ENCODE measurements at places on chromosomes 11 and 22.

DNA sequence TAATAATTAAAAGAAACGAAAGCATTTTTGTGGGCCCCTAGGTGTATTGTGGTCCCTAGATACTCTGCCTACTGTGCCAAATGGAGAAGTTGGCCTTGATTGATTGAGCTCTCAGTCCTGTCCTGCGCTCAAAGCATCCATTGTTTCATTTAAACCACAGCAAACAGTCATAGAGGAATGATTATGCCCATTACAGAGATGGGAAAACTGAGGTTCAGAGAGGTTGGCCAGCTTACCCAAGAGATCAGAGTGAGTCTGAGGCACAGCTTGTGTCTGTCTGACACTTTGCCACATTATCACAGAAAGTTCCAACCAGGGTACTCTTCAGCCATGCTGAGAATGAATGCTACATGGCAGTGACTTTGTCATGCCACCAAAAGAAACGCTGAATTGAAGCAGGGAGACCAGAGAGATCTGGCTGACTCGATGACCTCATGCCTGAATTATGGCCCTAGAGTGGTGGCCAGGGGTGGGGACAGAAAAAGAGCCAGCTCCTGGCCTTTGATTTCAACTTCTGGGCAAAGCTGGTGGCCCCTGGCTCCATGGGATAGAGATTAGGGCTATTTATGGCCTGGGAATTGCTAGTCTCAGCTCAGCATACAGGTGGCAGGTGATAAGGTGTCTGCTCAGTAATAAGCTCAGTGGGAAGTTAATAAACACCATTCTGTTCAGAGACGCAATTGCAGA is 180.5 kb downstream of the MIAT start:
- no peak for DNase-seq

DNA sequence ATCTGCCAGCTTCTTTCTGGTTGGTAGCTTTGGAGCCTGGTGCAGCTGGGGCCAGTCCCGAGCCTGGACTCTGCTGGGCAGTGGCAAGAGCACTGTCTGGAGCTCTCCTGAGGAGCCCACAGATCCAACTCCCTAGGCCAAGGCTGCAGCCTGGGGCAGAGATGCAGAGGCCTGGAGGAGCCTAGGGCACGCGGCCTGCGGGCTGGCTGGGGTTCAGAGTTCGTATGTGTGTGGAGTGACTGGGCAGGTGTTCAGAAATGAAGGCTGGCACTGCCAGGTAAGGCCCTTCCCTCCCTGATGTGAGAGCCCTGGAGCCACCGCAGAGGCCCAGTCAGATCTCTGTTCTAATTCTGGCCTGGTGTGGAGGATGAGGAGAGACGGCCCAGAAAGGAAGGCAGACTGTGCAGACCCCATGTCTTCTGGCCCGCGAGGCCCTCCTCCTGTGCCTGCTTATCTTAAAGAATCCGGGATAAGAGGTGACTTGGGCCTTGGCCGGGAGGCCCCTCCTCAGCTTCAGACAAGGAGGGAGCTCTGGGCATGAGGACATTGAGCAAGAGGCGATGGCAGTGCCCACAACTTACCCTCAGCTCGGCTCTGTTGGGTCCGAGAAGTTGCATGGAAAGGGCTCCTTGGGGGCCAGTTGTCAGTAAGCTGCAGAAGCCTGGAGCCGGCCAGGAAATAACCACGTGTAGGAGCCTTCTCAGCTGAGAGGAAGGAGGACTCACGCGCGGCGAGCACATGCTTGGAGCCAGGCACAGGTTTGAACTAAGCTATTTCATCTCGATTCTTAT is 62.2 kb upstream of the B3GAT1 start:
- DNase-seq = no peak

DNA sequence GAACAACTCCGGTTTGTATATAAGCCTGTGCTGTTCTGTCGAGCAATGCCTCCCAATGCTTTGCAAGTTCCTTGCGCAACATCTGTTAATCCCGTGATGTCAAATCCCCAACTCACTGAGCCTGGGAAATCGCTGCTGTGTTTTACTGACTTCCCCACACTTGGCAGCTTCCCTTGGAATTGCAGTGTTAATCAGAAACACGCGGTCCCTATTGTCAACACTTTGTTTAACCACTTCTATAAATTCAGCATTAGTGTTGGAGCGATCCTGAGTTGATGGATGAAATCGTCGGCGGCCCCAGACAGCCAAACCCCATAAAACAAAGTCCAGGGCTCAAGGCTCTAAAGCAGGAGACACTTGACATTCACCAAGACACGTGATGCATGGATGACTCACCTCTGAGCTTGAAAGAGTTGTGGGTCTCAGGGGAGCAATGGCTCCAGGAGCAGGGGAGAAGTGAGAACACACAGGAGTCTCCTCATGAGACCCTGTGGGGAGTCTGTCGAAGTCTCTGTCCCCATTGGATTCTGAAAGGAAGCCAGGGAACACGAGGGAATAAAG is 555.3 kb downstream of the MIAT start:
- DNase-seq = no peak

DNA sequence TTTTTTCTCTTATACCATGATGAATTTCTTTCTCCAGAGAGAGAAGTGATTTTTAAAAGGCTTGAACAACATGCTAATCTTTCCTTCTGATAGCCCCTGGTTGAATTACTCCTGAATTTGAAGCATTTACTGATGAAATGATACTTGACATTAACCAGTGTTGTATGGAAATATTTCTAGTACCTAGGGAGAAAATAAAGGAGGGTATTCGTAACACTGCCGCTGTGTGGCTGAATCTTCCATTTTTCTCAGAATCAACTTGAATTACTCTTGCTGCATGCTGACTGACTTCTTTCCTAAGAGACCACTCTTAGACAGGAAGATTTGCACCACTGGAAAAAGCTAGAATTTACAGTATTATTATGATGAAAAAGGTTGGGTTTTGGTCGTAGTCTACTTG is 118.3 kb downstream of the FAT3 start:
- no peak for DNase-seq

GRCh38 chr22:20904008-20904979 is 12.9 kb upstream of the CRKL start:
- no peak for DNase-seq

DNA sequence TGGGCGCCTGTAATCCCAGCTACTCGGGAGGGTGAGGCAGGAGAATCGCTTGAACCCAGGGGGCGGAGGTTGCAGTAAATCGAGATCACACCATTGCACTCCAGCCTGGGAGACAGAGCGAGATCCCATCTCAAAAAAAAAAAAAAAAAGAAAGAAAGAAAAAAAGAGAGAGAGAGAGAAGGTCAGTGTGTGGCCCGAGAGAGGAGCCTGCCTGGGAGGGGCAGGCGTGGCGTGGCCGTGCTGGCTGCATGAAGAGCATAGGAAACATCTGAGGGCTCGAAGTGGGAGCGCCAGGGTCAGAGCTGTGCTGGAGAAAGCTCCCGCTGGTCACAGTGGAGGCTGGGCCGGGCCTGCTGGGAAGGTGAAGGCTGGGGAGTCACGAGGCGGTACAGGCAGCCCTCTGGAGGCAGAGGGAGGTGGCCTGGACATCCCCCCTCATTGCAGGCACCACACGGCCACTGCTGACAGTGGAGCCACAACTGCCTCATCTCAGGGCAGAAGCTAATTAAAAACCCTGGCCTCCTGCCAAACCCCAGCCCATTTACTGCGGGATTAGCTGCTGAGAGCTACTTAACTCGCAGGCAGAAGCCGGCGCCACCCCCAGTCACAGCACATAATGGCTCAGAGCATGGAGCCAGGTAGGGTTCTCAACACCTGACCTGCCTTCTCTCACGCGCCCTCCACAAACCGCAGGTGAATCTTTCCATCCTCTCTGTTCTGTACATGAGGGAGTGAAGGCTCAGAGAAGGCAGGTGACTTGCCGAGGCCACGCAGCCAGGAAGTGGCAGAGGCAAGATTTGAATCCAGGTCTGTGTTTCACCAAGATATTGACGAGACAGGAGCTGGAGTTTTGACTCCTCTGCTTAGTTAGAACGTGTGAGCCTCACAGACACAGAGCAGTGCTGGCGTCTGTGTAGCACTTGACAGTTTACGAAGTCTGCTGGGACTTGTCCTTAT is 32.6 kb downstream of the NFAM1 start:
- no peak for DNase-seq

DNA sequence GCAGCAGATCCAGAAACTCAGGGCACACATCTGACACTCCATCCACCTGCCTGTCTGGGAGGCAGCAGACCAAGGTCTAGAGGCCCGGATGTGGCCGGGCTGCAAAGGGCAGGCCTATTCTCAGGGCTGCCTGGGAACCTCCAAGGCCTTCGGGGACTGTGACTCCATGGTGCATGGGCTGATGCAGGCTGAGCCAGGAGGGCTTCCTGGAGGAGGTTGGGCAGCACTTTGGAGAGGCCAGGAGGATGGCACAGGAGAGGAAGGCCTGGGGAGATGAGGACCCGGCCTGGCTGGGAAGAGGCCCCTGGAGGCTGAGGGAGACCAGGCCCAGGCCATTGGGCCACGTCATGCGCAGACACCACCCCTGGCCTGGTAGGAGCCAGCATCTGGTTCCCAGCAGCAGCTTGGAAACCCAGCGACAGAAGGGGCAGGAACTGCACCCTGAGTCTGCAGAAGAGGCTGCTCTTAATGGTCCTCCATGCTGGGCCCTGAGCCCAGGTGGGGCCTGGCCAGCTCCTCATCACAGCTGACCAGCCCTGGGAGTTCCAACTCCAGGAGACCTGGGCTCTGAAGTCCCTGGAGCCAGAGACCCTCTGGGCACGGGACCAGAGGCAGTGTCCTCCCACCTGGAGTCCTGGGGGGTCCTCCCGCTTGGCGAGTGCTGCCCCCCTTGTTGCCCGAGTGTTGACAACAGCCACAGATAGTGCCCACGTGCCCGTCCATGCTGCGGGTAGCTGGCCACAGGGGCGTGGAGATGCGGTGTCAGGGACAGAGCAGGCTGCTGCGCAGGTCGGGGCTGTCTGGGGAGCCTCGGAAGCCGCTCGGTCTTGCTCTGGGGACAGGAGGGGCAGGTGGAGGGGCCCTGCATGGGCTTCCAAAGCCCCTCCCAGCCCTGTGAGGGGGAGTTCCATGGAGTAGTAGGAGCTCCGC is 5.5 kb downstream of the PHLDA2 start:
- no peak for DNase-seq

DNA sequence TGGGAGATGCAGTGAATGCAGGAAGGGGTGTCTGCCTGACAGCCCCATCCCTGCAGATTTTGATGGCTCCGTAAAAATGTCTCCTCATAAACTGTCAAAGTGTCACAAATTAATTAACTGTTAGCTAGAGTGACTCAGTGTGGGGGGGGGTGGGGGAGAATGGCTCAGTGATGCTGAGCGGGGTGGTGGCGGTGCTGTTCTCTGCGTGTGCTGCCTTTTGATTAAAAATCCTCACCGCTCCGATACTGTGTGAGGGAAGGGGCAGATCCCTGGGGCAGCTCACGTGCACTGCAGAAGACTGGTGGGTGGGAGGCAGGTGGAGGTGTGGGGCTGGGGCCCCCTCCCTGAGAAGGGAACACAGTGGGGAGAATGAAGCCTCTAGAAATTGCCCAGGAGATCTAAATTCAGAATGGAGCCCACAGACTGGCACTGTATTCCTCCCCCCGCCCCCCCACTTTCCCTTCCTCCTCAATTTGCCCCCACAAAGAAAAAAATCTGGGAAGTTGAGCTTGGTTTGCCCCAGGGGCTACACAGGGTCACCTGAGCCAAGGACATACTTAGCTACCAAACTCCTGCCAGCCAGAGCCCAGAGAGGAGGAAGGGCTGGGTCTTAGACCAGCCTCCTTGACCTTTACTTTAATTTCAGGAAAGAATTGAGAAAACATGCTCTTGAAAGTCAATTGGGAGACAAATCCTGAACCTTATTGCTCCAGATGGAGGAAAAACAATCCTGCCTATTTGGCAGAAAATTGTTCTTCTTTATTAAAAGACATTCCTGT is 39.8 kb downstream of the DRD2 start:
- no peak for DNase-seq

- peak; percentile 46 for DNase-seq
These were observed 53.2 kb downstream of the NAT10 start for GRCh38 chr11:34158661-34159060.

- DNase-seq = no peak
These were observed 38.0 kb upstream of the ETS1 start for GRCh38 chr11:128625326-128625725.

- no peak for DNase-seq
These were observed 20.3 kb downstream of the BBOX1 start for GRCh38 chr11:27060816-27061460.

- DNase-seq = no peak
These were observed 30.0 kb downstream of the MRGPRD start for GRCh38 chr11:68950762-68951161.

- DNase-seq = no peak
These were observed 64.2 kb downstream of the THAP12 start for GRCh38 chr11:76316726-76317125.
